ENCODE measurements at places on chromosomes 4 and X.

GRCh38 chr4:146269228-146269653 lies 54.9 kb downstream of the REELD1 start:
- DNase-seq = no peak

DNA sequence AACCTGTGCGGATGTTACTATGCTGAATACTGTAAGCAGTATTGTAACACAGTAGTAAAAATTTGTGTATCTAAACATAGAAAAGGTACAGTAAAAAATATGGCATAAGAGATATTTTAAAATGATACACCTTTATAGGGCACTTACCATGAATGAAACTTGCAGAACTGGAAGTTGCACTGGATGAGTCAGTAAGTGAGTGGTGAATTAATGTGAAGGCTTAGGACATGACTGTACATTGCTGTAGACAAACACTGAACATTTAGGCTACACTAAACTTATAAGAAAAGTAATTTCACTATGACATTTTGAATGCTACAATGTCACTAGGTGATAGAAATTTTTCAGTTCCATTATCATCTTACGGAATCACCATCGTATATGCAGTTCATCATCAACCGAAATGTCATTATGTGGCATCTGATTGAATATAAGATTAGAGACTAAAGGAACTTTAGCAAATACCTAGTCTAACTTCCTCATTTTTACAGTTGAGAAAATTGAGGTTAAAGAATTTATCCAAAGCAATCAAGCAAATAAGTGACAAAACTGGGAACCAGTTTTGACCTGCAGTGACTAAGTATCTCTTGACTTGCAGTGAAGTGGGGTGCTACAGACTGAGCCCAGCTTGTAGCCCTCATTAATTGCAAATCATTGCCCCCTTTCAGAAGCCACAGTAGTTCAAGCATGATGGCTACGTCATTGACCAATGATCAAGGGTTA lies 55.3 kb downstream of the EGF start:
- DNase-seq = no peak

GRCh38 chr4:167614866-167615265 lies 380.6 kb upstream of the SPOCK3 start:
- DNase-seq = no peak

- peak; percentile 82 for DNase-seq
Measured at GRCh38 chr4:177441803-177442622, at the start of gene AGA. Gene AGA, minus strand, starts transcription at chr4:177442437. Its CDS starts 62 bp downstream, at chr4:177442375.
